ENCODE measurements at places on chromosomes 11 and 22.
A peak's percentile ranks its signal among the peaks of the same experiment; 100 is the strongest.

DNA sequence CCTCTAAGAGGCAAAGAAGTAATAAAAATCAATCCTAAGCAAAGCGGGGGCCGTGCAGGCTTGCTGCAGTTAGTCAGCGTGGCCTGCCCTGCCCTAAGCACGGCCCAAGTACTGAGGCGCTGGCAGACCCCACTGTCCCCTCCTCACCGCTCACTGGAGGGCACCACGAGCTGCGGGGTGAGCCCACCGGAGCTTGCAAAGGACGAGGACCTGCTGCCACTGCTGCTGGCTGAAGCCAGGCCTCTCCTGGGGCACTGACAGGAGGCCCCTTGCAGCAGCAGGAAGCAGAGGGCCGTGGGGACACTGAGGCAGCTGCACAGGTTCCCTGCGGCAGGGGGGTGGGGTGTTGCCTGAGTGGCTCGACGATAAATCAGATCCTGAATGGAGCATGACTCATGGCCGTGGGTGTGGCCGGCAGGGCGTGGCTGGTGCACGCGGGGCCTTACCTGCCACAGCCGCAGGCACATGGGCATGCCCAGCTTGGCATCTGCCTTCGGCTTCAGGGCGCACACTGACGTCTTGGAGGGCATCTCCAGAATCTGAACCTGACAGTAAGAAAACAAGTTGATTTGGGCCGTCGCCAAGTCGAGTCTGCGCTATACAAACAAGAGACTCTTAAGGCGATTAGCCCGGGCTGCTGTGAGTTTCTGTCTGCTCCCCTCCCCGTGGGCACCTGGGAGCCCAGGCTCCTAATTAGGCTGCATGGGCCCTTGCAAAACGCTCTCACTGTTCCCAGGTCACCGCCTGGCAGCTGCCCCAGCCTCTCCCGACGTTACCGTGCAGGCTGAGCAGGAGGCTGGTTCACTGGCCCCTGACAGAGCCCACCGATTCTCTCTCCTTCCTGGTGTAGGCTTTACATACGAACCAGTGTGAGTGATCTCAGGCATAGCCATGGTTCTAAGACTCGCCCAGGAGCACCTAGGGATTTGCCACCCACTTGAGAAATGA, 45.9 kb downstream of the TBX1 start:
- DNase-seq: peak; percentile 38
- no peaks in the 10 kb centered on the region for H3K36me3 ChIP-seq
- no peak overlapping the region for H3K27ac ChIP-seq

DNA sequence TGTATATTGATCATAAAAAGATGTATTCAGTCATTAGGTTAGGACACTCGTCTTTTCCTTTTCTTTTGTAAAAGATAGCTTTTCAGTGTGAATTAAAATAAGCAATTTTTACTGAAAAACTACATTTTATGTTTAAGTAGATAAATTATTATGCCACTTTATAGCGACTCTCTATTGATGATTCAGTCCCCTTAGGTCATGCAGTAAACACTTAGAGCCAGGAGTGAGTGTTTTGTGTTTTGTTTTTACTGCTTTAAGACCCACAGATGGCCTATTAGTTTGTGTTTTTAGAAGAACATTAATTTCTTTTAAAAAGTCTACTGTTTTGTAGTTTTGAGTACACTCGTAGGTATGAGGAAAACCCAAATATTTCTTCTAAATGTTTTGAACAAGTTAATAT, 86.6 kb downstream of the YAP1 start:
- peak overlapping the region; percentile 58 for H3K27ac ChIP-seq
- H3K4me3 ChIP-seq: no peak overlapping the region
- no peaks in the 10 kb centered on the region for H3K27me3 ChIP-seq
- H3K4me1 ChIP-seq: peaks cover 9% of the 10 kb centered on the region

DNA sequence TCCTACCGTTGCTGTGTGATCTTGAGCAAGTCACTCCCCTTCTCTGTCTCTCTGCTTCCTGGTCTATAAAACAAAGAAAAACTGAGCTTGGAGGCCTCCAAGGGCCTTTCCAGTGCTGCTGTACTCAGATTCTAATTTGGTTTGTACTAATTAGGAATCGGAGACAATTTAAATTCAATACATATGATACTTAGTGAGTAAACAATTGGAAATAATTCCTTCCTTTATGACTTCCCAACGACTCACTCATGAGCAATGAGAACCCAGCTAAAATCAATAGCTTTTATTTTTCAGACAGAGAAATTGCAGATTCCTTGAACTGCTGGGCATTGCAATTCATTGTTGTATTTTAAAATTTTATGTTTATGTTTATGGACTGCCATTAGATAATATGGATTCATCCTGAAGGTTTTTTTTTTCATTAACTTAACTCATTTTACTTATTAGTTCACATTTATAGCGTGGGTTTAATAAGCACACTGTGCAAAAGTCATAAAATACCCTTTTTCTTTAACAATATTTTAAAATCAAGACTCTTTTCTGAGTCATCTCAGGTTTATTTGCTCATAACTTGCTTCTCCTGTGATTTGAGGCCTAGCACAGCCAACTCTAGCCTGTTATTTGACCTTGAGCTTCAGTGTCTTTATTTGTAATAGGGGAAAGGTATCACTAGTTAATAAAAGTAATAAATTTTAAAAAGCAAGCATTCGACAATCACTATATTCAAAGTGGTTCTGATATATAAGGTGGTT, 95.8 kb downstream of the TP53I11 start:
- no peaks in the 10 kb centered on the region for H3K36me3 ChIP-seq
- DNase-seq: no peak
- H3K4me1 ChIP-seq: peaks cover 29% of the 10 kb centered on the region
- H3K4me3 ChIP-seq: no peak overlapping the region
- no peaks in the 10 kb centered on the region for H3K27me3 ChIP-seq

GRCh38 chr11:12088047-12088481, 22.3 kb upstream of the MICAL2 start:
- no peaks in the 10 kb centered on the region for H3K36me3 ChIP-seq
- no peak for DNase-seq
- no peak overlapping the region for H3K4me3 ChIP-seq
- peaks cover 7% of the 10 kb centered on the region for H3K4me1 ChIP-seq

DNA sequence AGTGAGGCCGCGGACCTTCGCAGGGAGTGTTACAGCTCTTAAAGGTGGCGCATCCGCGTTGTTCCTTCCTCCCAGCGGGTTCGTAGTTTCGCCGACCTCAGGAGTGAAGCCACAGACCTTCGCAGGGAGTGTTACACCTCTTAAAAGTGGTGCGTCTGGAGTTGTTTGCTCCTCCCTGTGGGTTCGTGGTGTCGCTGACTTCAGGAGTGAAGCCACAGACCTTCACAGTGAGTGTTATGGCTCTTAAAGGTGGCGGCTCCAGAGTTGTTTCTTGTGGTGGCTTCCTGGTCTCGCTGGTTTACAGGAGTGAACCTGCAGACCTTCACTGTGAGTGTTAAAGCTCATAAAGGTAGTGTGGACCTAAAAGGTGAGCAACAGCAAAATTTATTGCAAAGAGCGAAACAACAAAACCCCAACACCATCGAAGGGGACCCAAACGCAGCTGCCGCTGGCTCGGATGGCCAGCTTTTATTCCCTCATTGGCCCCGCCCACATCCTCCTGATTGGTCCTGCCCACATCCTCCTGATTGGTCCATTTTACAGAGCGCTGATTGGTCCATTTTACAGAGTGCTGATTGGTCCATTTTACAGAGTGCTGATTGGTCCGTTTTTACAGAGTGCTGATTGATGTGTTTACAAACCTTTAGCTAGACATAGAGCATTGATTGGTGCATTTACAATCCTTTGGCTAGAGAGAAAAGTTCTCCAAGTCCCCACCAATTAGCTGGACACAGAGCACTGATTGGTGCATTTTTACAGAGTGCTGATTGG, 1.2 kb upstream of the TMEM45B start:
- H3K4me3 ChIP-seq: no peak overlapping the region
- no peaks in the 10 kb centered on the region for H3K4me1 ChIP-seq
- peaks cover 41% of the 10 kb centered on the region for H3K27me3 ChIP-seq
- peak; percentile 55 for DNase-seq
- H3K27ac ChIP-seq: no peak overlapping the region

DNA sequence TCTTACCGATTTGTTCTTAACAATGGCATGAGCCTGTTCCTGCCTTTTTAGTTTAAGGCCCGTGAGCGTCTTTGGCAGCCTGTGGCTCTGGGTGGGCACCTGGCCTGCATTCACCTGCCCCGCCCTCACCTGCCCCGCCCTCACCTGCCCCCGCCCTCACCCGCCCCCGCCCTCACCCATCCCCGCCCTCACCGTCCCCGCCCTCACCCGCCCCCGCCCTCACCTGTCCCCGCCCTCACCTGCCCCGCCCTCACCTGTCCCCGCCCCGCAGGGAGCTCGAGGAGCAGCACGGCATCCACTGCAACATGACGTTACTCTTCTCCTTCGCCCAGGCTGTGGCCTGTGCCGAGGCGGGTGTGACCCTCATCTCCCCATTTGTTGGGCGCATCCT, 14.2 kb downstream of the GATD1 start:
- H3K27me3 ChIP-seq: no peaks in the 10 kb centered on the region
- H3K36me3 ChIP-seq: peaks cover 62% of the 10 kb centered on the region
- H3K4me3 ChIP-seq: no peak overlapping the region

DNA sequence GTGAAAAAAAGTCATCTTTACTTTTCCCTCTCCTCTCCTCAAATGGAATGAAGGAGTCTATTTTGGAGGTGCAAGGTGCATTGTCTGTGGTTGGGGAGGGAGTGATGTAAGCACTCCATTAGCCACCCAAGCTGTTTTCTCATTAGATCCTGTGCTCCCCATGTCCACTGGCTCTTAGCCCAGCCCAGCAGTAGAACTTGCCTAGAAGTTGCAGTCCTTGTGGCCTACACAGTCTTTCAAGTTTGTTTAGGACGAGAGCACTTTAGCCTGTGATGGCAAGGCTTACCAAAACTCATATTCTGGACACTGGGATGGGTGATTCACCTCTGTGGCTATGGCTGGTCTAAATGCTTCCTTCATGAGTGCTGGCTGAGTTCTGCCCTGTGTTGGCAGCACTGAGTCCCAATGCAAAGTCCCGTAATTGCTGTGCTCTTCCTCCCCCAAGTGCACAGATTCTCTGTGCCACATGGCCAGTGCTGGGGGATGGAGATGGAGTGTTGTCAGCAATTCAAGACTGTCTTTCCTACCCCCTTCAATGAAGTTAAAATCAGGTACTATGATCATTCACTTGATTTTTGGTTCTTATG, 15.8 kb downstream of the SLC22A25 start:
- no peaks in the 10 kb centered on the region for H3K4me1 ChIP-seq
- DNase-seq: no peak
- H3K27ac ChIP-seq: no peak overlapping the region
- no peaks in the 10 kb centered on the region for H3K27me3 ChIP-seq
- H3K4me3 ChIP-seq: no peak overlapping the region

- no peak for DNase-seq
- no peak overlapping the region for H3K4me3 ChIP-seq
- H3K4me1 ChIP-seq: peaks cover 24% of the 10 kb centered on the region
- H3K27me3 ChIP-seq: no peaks in the 10 kb centered on the region
Observed at GRCh38 chr11:35173011-35173511, 34.1 kb downstream of the CD44 start.

GRCh38 chr11:26688701-26689100, 33.2 kb downstream of the SLC5A12 start:
- H3K4me3 ChIP-seq: no peak overlapping the region
- H3K27ac ChIP-seq: no peak overlapping the region
- no peaks in the 10 kb centered on the region for H3K27me3 ChIP-seq
- no peak for DNase-seq

- H3K27me3 ChIP-seq: no peaks in the 10 kb centered on the region
- H3K4me3 ChIP-seq: peak overlapping the region; percentile 96
- H3K27ac ChIP-seq: peak overlapping the region; percentile 76
Observed at GRCh38 chr22:42078469-42079318, 806 bp upstream of the SMDT1 start.

DNA sequence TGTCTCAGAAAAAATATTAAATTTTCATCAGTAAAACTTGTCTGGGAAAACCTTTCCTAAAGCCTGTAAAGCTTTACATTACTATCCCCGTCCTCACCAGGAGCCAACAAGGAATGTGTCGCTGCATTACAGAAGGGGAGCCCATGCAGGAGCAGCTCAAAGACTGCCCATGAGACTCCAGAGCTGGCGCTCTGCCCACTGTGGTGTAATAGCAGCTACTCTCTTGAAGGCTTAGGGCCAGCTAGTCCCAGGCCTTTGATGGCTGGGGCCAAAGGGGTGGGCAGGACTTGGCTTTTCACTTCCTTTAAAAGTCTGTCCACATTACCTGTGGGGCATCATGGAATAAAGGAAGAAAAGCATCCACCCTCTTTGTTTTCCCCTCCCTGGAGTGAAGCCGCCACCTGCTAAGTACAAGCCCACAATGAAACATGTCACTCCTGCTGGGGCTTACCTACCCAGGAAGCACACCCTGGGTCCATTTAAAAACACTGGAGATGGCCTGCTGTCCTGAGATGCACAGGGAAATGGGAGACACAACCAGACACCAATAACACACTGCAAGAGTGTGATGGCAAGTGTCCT, 150.7 kb downstream of the ADAMTS15 start:
- no peaks in the 10 kb centered on the region for H3K27me3 ChIP-seq
- DNase-seq: peak; percentile 86

GRCh38 chr11:9750551-9750950, 86.7 kb downstream of the SWAP70 start:
- no peaks in the 10 kb centered on the region for H3K27me3 ChIP-seq
- no peak for DNase-seq
- H3K27ac ChIP-seq: no peak overlapping the region
- H3K4me1 ChIP-seq: no peaks in the 10 kb centered on the region
- peaks cover 62% of the 10 kb centered on the region for H3K36me3 ChIP-seq
- H3K4me3 ChIP-seq: no peak overlapping the region

DNA sequence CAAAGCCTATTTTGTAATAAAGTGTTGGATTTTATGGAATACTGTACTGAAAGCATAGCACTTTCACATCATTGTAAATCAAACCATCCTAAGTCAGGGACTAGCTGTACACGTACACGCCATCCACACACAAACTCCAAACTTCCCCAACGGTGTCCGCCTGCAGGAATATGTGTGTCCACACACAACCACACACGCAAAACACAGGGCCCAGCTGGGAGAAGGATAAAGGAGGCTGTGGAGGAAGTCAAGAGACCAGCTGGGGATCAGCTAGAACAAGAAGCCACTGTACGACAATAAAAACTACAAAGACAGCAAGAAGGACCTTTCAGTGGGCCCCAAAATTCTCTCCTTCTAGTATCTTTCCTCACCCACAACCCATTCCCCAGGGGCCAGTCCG, 1.6 kb downstream of the TRIM29 start:
- no peaks in the 10 kb centered on the region for H3K36me3 ChIP-seq
- no peak overlapping the region for H3K4me3 ChIP-seq
- DNase-seq: no peak
- H3K4me1 ChIP-seq: peaks cover 6% of the 10 kb centered on the region
- H3K27ac ChIP-seq: no peak overlapping the region

- H3K27me3 ChIP-seq: no peaks in the 10 kb centered on the region
- no peaks in the 10 kb centered on the region for H3K4me1 ChIP-seq
- H3K4me3 ChIP-seq: no peak overlapping the region
- no peak for DNase-seq
- no peak overlapping the region for H3K27ac ChIP-seq
Observed at GRCh38 chr11:123253911-123254310, 58.9 kb upstream of the CLMP start.

GRCh38 chr11:64357904-64358535, 942 bp upstream of the RPS6KA4 start:
- no peak overlapping the region for H3K27ac ChIP-seq
- H3K4me3 ChIP-seq: no peak overlapping the region
- H3K4me1 ChIP-seq: peaks cover 7% of the 10 kb centered on the region
- H3K36me3 ChIP-seq: peaks cover 16% of the 10 kb centered on the region
